Heart right ventricle (tissue), 16 donors: ENCODE measurements at places on chromosomes 6 and 20. TPM values are rescaled to one million over a fixed set of nuclear protein-coding genes. Genes with fewer than 3 reads are reported as not detected.

DNA sequence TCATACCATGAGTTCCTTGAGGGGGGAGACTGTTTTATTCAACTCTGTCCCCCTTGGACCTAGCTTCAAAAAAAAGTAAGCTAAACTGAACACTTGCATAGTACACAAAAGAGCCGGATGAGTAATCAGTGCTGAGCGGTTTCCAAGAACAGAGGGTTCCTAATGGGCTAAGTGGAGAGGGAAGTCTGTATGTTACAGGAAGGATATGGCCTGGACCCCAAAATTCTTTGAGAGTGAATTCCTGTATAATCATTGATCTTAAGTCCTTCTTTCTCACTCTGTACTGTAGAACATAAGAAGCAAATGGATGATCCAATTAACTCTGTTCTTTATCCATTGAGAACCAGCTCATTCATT is 324.7 kb upstream of the CNR1 start:
- DNase-seq: no peak

DNA sequence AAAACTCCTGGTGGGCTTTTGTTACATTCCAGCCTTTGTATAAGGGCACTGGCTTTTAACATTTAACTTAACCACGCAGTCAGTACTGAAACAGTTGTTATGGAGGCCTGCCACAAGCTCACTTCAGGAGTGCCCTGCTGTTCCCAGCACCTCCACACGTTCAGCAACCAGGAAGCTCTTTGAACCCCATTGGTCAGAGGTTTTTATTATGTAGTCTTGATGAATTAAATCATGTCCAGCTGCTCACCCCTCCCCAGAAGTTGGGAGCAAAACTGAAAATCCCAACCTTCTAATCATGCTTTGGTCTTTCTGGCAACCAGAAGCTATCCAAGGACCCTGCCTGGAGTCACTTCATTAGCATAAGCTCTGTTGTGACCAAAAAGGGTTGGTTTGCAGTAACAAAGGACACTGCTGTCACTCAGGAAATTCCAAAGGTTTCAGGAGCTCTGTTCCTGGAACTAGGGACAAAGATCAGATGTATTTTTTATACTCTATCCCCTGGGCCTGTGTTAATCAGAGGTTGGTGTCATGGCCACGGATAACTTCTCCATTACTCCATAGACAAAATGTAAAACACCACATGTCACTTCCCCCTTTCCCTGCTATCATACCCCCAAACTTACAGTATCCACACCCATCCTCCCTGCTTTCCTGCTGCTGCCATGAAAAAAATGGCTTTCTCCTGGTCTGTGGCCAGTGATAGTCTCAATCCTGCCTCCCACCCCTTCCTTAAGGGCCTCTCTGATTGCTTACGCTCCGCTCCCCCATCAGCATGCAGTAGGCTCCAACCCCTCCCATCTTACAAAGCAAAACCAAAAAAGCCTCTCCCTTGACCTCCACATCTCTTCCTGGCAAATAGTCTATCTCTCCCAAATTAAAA is 3.1 kb downstream of the ARMC12 start:
- no peak for DNase-seq

DNA sequence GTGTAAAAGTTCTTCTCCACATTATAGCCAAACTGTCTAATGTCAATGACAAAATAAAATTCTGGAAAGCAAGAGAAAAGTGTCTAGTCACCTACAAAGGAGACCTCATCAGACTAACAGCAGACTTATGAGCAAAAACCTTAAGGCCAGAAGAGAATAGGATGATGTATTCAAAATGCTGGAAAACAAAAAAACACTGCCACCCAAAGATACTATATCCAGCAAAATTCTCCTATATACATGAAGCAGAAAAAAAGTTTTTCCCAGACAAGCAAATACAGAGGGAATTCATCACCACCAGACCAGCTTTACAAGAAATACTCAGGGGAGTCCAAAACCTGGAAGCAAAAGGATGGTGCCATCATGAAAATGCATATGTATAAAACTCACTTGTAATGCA is 755.6 kb upstream of the CITED2 start:
- no peak for DNase-seq

Gene MYO6
- total RNA-seq: 6.6 TPM

Gene ADAM33
- total RNA-seq: 1.9 TPM

- no peak for DNase-seq
Observed at GRCh38 chr20:62400021-62400420, 7.1 kb downstream of the CABLES2 start.

DNA sequence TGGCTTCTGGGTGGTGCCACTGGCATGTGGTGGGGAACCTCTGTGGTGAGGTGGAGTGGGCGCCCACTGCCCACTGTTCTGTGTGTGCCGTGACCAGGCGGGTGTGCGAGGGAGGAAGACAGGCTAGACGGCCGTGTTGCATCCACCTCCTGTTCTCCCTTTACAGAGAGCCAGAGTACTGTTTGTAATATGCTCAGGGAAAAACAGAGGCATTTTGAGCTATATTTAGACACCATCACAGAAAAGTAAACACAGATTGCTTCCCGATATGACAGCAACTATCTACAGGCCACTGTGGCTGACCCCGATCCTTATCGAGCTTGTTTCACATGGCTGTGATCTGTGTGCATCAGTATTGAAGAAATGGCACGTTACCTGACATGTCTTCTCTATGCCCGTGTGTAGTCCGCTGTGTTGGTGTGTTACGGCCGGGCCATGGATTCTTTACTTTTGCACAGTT is 45.6 kb downstream of the ARID1B start:
- no peak for DNase-seq

Gene RAET1E
- total RNA-seq: 0.41 TPM

Gene RIPPLY2
- total RNA-seq: not detected

DNA sequence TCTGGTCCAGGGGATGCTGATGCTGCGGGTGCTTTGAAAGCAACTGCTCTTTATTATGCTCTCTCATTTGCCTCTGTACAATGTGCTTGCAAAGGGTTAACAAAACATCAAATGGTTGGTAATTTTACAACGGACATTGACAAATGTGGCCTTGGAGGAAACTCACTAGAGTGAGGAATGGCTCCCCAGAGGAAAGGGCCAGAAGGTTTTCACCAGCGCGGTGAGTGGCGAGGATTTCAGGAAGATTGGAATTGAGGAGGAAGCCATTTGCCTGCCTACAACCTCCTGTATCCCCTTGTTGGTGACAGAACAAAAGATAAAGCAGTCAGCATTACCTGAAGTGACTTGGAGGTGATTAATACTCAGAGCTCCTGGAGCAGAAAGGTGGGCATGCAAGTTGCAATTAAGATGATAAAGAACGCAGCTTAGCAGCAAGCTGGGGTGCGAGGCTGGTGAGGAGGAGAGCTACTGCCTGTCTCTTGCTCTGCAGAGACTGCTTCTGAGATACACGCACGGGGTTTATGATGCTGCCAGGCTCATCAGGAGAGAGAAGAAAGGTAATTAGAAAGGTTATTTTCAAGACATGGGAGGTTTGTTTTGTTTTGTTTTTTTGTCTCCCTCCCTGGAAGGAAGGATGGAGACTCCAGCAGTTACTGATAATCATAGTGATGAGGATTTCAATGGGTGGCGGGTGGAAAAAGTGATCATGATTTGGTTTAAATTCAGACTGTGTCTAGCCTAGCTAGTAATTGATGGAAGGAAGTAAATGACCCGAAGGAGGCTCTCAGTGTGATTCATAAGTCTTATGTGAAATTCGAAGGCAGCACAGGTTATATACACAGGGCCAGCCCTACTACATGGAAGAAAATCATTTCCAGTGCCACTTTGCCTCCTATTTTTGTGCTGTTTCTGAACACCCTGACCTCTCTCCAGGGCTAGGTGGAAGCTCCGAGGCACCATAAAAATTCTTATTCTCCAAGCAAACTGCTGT is 141.6 kb upstream of the DTNBP1 start:
- DNase-seq: no peak

GRCh38 chr6:105799056-105799455 is 287.1 kb upstream of the PRDM1 start:
- DNase-seq: no peak

Gene FITM2
- 94.4 TPM for total RNA-seq

Gene PGC
- not detected for total RNA-seq

Gene KCNQ5
- not detected for total RNA-seq

GRCh38 chr20:2342243-2342642 is 38.5 kb upstream of the TGM6 start:
- no peak for DNase-seq

Gene HSD17B8
- 20.0 TPM for total RNA-seq

Gene TJAP1
- total RNA-seq: 18.6 TPM

DNA sequence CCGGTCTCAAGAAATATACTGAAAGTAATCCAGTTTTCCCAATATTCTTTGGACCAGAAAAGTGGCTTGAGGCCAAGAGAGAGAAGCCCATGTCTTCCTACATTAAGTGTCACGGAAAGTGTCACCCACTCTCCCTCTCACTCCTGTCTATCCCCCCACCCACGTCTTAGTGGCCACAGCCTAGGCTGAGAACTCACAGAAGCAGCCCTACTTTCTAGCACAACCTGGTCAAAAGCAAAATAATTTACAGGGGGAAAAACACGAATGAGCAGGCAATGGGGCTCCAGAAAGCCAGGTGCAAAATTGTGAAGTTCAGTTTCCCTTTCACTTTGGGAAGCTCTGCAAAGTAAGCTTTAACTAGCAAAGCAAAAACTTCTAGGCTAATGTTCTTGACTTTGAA is 118.0 kb downstream of the OPRM1 start:
- no peak for DNase-seq

- no peak for DNase-seq
Observed at GRCh38 chr20:46802722-46803121, 91.9 kb upstream of the EYA2 start.

Gene MICAL1
- 10.4 TPM for total RNA-seq

GRCh38 chr20:61812121-61812844 is 253.4 kb downstream of the TAF4 start:
- no peak for DNase-seq

GRCh38 chr6:18415671-18416340 is 28.7 kb downstream of the RNF144B start:
- no peak for DNase-seq

GRCh38 chr20:12788632-12789299 is 220.0 kb upstream of the SPTLC3 start:
- DNase-seq: no peak

GRCh38 chr6:91672201-91672600 is 1085.3 kb upstream of the MAP3K7 start:
- DNase-seq: no peak

- no peak for DNase-seq
Observed at GRCh38 chr20:10654630-10655029, 19.2 kb downstream of the JAG1 start.

DNA sequence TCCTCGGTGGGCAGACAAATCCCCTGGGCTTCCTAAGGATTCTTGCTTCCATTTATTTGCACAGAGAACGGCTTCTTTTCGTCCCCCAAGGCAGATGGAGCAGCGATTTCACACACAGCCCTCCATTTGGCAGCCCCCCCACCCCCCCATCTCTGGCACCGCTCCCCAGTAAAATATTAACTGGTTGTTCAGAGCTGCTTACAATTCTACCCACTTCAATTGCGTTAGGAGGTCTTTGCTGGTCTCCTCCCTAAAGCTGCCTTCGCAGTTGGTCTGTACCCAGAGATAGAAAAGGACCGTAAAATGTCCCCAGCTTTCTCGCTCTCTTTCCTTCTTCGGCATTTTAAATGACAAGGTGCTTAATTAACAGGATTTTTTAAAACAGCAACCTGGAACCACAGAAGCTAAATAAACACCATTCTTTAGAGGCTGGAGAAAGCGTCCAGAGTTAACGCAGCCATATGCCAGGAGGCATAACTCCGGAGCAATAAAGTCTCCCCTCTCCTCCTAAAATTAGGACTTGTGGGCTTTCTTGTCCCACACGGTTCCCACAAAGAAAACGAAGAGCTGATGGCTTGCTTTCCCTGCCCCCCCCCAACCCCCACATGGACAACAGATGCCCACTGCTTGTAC is 1.7 kb upstream of the ZMYND8 start:
- DNase-seq: no peak

Gene NOTCH4
- total RNA-seq: 17.4 TPM
